Activated CD4-positive, CD25-positive, alpha-beta regulatory T cell treated with anti-CD3 and anti-CD28 coated beads, Interleukin-2, amount 50 U/mL, for 24 hours (primary cell): ENCODE measurements at places on chromosomes 7 and 10.
A peak's percentile ranks its signal among the peaks of the same experiment; 100 is the strongest.

- no peak for ATAC-seq
Observed at GRCh38 chr7:132825932-132826835, 249.9 kb upstream of the PLXNA4 start.

DNA sequence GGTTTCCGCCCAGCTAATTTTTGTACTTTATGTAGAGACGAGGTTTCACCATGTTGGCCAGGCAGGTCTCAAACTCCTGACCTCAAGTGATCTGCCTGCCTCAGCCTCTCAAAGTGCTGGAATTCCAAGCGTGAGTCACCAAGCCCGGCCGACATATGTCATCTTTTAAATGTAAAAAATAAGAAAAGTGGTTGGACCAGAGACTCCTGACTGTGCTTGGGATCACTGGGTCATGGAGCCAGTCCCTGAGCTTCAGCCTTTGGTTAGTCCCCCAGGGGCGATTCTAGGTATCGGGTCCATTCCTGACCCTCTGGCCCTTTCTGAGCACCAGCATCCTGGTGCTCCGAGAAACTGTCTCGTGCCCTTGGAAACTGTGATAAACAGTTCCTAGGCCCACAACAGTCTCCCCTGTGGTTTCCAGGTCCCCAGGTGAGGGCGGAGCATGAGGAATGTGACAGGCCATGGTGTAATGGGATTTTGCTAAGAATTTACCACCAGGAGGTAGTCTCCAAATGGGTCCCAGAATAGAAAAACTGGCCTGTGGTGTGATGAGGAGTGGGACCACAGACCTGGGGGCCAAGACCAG lies 32.8 kb downstream of the UBTD1 start:
- ATAC-seq: no peak

GRCh38 chr10:59082249-59082648 lies 94.2 kb upstream of the PHYHIPL start:
- ATAC-seq: no peak

GRCh38 chr7:69095649-69096048 lies 502.6 kb upstream of the AUTS2 start:
- ATAC-seq: no peak

- no peak for ATAC-seq
Observed at GRCh38 chr10:59085054-59085453, 91.4 kb upstream of the PHYHIPL start.

GRCh38 chr10:114658175-114658574 lies at the start of gene ABLIM1:
Gene ABLIM1, minus strand, starts transcription at chr10:114658275. Its CDS starts 75 bp downstream, at chr10:114658200.
- ATAC-seq: no peak

- ATAC-seq: no peak
Observed at GRCh38 chr10:6182454-6183098, 20.2 kb upstream of the PFKFB3 start.

DNA sequence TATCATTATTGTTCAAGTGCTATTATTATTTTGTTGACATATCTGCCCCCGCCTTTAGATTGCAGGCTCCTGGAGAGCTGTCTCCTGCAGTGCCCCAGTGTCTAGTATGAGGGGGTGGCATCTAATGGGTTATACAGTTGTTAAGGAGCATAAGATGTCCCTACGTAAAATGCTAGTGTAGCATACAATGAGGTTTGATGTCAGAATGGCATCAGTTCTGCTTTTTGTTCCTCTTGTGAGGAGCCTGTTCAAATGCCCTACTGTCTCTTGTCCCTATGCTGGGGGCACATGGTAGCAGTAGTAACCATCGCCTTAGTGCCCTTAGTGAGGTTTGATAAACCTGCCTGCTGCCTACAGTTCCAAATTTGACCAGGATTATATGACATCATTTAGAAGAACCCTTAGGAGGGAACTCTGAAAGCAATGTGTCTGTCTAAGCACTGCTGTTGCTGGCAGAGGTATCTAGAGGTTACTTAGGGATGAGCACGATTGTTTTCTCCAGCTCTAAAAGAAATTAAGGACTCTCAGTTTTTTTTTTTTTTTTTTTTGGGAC lies 9.7 kb downstream of the CREM start:
- no peak for ATAC-seq

DNA sequence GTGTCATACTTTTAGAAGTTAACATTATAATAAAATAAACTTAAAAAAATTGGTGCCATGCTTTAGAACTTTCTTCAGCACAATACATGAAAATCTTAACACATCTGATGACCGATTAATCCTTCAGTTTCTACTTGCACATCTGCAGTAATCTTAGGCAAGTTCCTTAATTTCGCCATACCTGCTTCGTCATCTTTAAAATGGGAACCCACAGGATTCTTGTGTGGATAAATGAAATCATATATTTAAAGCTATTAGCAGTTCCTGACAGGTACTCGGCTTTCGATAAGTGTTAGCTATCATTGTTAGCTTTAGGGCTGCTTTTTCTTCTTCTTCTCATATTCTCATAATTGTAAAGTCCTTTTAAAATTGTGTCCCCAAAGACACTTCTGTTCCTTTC lies 907 bp upstream of the VPS50 start:
- no peak for ATAC-seq

- no peak for ATAC-seq
Observed at GRCh38 chr7:138186951-138187351, 110.7 kb downstream of the AKR1D1 start.

GRCh38 chr10:128867819-128868218 lies 599.2 kb upstream of the MGMT start:
- no peak for ATAC-seq

DNA sequence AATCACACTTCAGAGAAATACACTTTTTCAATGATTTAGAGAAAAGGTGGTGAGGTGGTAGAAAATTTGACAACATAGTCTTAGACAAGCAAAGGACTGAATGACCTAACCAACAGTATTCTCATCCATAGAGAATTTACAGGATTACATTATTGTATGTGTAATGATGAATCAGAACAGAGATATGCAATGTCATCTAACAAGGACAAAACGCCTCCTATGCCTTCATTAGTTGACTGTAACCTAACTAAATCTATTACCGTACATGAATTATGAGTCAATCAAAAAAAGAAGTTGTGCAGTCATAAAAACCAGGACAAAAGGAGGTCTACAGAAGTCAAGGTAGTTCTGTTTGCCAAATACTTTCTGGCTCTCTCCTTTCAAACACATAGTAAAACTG lies 66.5 kb downstream of the RAB11FIP2 start:
- ATAC-seq: no peak

- no peak for ATAC-seq
Observed at GRCh38 chr10:93849593-93849992, 44.2 kb upstream of the SLC35G1 start.

DNA sequence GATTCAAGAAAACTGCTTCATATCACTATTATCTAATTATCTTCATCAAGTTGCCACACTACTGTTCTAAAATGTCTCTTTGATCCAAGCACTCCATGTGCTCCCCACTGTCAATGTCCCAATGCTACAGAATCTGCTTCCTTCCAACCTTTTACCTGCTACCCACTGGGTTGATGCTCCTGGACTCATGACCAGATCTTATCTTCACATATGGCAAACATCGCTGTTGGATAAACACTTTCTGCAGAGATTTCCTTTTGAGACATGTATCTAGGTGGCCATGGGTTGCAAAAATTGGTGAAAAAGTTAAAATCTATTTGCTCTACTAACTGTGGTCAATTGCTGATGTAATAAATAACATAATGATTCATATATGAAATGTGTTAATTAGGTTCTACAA lies 24.5 kb upstream of the SEMA3C start:
- ATAC-seq: no peak

DNA sequence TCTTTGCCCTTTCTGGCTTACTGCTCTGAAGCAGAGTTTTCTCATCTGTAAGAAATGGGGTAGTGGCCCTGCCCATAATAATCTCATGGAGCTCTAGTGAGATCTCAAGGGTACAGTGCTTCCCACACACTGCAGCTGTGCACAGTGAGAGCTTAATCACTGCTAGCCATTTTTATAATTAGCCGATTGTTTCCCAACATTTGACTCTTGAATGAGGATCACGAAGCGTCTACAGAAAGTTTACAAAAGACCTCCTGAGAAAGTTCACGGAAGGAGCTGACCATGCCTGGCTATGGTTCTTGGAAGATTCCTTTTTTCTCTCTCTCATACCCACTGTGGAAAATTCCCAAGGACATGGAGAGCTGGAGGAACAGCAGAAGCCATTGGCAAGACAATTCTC lies 70.4 kb downstream of the FAM171A1 start:
- ATAC-seq: no peak

GRCh38 chr7:107994421-107995030 lies 8.4 kb downstream of the LAMB1 start:
- no peak for ATAC-seq

- no peak for ATAC-seq
Observed at GRCh38 chr7:13290975-13291374, 603.5 kb downstream of the ARL4A start.

DNA sequence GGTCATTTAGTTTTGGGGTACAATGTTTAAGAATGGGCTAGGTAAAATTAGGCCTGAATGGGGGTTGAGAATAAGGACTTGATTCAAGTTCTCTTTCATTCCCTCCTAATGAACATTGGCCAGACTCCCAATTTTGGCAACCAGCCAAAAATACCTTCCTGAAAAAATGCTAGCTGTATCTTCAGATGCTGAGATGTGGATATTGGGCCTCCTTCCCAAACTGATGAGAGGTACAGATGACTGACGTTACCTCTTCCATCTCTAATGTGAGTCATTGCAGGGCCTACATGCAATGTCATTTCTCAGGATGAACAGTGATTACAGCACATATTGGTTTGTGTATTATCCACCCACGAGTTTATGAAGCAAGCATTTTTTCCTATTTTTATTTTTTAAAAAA lies 151.6 kb downstream of the SND1 start:
- no peak for ATAC-seq

GRCh38 chr7:53602817-53603418 lies 567.5 kb downstream of the POM121L12 start:
- peak; percentile 6 for ATAC-seq

- ATAC-seq: peak; percentile 81
Observed at GRCh38 chr10:7388602-7389001, 22.2 kb downstream of the SFMBT2 start.

DNA sequence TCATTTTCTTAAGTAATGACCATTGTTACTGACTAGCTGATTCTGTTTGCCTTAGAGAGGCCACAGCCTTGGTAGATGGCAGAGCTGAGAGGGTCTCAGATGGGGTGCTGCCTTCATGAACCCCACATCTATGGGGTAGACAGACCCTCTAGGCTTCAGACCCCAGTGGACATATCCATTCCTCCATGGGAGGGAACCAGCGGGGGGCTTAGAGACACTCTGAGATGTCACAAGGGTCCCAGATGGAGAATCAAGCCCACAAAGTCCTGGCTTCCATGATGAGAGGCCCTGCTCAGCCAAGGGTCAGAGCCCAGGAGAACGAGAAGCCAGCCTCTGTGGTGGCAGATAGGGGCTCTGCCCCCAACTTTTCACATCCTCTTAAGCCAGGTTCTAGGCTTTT lies 408.6 kb downstream of the TCERG1L start:
- no peak for ATAC-seq

GRCh38 chr10:119786117-119786769 lies 60.4 kb downstream of the INPP5F start:
- ATAC-seq: no peak

- peak; percentile 42 for ATAC-seq
Observed at GRCh38 chr10:45586028-45586824, 86.3 kb downstream of the ZFAND4 start.

DNA sequence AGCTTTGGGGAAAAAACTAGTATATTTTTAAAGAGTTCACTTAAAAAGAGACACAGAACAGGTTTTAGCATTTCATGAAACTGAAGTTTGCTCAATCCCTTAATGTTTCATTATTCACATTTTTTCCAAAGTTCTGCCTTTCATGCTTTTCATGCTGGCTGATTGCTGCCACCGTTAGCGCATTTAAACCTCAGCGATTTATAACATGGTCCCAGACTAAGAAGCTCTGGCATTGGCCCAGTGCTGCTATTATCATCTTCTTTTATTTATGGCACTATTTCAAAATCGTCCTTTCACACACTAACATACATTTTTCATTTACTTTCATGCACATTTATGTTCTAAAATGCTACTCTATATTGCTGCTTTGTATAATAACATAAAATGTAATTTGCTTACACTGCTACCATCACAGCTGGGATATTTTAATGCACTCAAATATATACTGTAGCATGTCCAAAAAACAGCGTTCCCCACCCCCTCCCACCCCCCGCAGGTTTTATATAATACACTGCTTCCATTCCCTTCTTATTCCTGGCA lies 141.9 kb downstream of the MPP7 start:
- no peak for ATAC-seq

DNA sequence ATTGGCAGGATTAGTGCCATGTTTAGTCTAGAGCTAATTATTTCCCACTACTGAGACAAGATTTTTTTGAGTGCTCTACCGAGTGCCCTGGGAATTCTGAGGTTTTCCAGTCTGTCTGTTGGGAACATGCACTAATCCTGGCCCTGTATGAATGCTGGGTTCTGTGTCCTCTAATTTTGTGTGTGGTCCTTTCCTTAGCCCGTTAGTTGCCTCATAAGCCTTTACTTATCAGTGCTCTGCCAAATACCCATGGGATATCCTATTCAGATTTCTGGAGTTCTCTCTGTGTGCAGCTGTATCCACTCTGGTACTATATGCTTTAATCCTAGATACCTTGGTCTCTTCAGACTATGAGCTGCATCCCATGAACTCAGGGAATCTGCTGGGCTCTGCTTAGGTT lies 13.1 kb downstream of the CSGALNACT2 start:
- no peak for ATAC-seq

GRCh38 chr10:78906734-78907390 lies 161.9 kb upstream of the ZMIZ1 start:
- ATAC-seq: no peak

GRCh38 chr10:73581918-73582317 lies 9.2 kb downstream of the USP54 start:
- ATAC-seq: no peak

GRCh38 chr10:17010363-17011145 lies 119.1 kb downstream of the CUBN start:
- ATAC-seq: no peak

GRCh38 chr7:143145-143751 lies 49.1 kb upstream of the FAM20C start:
- ATAC-seq: no peak

DNA sequence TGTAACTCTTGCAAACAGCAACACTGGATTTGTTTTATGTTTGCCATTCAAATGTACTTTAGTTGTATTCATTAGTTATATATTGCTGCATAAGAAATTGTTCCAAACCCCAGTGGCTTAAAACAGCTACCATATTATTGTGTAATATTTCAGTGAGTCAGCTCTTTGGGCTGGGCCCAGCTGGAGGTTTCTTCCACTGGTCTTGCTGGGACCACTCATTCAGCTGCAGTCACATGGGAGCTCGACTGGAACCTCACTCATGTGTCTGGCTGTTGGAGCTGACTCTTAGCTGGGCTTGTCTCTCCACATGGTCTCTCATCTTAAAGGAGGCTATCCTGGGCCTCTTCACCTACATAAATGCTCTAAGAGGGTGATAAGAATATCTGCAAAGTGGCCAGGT lies 23.2 kb upstream of the PIP4K2A start:
- no peak for ATAC-seq

GRCh38 chr7:121372376-121373010 lies 23.6 kb downstream of the FAM3C start:
- peak; percentile 93 for ATAC-seq
